T follicular helper cell (primary cell): ENCODE measurements at places on chromosomes 5 and 9.

DNA sequence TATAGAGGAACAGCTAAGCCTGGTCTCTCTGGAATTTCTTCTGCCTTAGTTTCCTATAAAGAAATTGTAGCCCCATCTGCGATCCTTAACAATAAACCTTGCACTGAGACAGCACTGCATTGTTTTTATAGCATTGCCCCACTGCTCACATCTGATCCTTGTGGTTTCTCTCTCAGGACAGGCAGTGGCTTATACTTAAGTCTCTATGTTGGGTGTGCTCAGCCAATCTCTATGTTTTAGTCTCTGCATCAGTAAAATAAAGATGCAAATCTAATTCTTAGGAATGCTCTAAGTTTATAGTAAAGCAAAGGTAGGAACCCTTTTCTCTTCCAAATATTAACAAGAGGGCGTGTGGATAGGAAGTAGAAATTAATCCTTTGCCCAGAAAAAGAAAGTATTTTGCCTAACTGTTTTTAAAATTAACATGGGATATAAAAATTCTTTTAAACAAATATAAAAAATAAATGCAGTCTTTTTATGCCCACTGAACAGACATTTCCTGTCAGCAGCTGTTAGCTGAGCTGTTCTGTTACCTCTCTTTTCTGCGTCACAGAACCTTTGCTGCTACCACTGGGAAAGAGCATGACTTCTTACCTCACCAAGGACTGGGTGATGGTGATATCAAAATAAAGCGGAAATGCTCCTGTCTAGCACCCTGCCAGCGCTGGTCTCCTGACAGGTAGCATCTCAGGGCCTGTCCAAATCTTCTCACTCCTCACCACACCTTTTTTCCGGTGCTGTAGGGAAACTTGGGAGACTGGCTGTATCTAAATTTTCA is 29.5 kb downstream of the MRPS27 start:
- no peak for DNase-seq

DNA sequence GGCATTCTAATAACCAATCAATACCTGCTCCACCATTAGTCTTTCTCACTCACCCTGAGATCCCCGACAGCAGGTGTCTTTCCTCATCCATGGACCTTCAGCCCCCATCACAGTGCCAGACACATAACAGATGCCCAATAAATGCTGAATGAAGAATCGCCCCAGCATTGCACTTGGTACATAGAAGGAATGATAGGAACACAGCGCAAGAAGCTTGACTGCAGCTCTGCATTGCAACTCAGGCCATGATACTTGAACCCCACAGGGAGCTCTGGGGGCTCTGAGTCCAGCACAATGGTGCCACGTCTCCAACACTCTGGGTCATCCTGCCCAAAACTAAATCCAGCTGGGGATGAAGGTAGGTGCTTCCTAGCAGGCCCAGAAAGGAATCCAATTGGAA is 355.0 kb upstream of the SLC30A5 start:
- no peak for DNase-seq

- no peak for DNase-seq
These were observed 365.6 kb downstream of the TAF11L14 start for GRCh38 chr5:17999858-18000257.

GRCh38 chr9:108003526-108003925 is 514.0 kb upstream of the KLF4 start:
- DNase-seq = no peak

- no peak for DNase-seq
These were observed 10.5 kb downstream of the GPBP1 start for GRCh38 chr5:57184322-57184721.

GRCh38 chr5:157076558-157076957 is 17.6 kb upstream of the HAVCR1 start:
- DNase-seq = no peak

GRCh38 chr9:99919930-99920329 is 13.5 kb downstream of the STX17 start:
- DNase-seq = no peak

- DNase-seq = no peak
These were observed 55.6 kb downstream of the SETX start for GRCh38 chr9:132299221-132299620.

- no peak for DNase-seq
These were observed 66.2 kb downstream of the MPDZ start for GRCh38 chr9:13213337-13213736.

- DNase-seq = no peak
These were observed 201.2 kb downstream of the TSSK1B start for GRCh38 chr5:113233606-113234005.

GRCh38 chr5:139835656-139836055 is 40.0 kb downstream of the PSD2 start:
- no peak for DNase-seq

DNA sequence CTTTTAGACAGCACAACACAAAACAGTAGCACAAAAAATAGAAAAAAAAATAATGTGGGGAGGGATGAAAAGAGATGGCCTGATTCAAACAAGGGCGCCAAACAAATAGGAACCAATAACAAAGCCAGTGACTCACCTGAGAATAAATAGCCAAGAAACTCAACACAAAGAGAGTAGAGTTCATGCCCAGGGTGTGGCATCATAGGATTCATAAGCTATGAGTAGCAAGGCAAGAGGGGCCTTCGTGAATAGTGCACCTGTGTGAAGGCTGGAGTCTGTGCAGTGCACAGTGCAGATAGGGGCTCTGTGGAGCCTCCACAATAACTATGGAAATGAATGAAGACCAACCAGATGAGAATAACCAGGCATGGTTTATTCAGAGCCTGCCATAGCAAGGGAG is 541.7 kb downstream of the SPOCK1 start:
- no peak for DNase-seq

DNA sequence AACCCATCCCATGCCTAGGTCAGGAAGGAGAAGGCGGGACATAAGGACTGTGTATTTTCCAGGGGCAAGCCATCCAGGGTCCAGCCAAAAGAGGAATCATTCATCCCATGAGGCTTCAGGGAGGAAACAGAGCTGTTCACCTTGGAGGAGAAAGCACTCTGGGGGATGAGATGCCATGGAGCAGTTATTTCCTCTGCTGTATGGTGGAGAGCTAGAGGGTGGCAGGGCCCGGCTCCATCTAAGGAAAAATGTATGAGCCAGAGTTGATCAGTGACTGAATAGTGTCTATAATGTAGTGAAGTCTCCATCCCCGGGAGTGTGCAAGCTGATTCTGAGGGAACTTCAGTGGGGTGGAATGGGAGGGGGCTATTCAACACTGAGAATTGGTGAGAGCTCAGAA is 8.0 kb downstream of the ENHO start:
- no peak for DNase-seq

- no peak for DNase-seq
These were observed 569.8 kb upstream of the ADAMTS16 start for GRCh38 chr5:4570047-4570995.

DNA sequence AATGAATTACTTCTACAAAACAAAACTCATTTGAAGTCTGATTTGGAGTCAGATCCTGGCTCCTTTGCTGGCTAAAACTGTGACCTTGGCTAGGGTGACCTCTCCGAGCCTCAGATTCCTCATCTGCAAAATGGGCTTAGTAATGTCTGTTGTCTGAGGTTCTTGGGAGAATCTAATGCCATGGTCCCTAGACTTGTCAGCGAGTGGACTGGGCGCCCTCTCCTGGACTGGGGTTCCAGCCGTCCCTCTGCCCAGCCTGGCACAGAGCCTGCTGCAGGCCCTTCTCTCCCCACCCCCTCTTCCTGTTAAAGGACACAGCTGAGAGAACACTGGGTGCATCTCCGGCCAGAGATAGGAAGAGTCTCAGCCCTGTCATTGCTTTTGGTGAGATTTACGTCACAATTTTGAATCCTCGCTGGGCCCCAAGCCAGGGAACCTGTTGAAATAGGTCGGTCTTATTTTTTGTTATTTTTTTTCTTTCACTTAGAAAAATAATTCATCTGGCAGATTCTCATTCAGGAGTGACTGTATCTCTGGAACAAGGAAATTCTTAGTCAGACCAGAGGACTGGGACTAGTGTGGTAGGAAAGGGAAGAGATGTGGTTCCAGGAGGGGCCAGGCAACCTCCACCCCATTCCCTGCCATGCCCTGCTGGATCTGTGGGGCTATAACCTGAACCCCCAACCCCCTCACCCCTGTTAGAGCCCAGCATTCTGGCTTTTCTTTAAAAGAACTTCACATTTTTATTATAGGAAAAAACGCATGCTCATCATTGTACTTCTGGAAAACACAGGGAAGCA is 48.2 kb upstream of the RPL26L1 start:
- DNase-seq = no peak

DNA sequence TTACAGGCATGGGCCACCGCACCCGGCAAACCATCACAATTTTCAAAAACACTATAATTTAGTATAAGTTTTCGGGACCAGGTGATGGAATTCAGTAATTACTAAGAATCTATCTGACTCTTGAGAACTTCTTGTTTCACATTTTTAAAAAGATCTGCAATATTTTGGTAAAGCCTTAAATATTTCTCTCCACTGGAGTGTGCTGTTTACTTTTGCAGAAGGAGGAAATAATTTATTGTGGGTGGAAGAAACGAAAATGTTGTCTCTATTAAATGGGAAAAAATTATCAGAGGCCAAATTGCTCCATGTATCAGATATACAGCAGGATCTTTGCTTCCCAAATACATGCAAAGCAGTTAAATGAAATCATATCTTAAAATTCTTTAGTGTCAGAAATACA is 566.8 kb upstream of the CYLC2 start:
- no peak for DNase-seq

DNA sequence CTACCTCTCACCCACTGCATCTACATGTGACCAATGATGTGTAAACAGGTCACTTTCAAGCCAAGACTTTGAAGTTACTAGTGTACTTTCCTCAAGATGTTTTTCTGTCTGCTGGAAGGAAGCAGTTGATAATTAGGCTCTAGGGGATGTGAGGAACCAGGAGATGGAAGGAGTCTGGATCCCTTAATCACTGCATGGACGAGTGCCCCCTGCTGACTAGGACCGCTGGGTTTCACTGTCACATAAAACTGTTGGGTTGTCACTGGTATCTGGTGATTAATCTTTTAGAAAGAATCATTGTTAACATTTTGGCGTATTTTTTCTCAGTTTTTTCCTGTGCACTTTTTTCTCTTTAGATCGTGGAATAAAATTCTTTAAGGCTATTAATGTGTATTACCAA is 79.5 kb downstream of the SREK1 start:
- no peak for DNase-seq

DNA sequence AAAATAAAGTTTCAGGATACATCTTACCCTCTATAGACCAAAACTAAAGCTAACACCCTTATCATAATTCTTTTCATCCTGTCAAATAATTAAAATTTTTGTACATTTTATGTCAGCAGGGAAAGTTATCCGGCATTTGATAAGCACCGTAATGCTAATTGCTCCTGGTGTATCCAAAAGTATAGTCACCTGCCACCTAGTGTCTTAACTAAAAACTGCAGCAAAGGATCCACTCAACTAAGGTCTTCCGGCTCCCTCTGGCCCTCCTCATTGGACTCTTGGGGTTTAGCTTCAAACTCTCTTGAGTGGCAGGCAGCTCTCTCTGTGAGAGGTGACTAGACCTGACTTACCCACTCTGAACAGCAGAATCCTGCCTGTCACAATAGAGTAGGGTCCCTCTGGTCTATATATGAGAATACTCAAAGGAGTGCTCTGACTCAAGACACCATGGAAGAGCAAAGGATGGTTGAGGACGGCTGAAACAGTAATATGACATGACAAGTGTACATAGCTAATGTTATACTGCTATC is 60.4 kb upstream of the CAST start:
- DNase-seq = peak; percentile 31

DNA sequence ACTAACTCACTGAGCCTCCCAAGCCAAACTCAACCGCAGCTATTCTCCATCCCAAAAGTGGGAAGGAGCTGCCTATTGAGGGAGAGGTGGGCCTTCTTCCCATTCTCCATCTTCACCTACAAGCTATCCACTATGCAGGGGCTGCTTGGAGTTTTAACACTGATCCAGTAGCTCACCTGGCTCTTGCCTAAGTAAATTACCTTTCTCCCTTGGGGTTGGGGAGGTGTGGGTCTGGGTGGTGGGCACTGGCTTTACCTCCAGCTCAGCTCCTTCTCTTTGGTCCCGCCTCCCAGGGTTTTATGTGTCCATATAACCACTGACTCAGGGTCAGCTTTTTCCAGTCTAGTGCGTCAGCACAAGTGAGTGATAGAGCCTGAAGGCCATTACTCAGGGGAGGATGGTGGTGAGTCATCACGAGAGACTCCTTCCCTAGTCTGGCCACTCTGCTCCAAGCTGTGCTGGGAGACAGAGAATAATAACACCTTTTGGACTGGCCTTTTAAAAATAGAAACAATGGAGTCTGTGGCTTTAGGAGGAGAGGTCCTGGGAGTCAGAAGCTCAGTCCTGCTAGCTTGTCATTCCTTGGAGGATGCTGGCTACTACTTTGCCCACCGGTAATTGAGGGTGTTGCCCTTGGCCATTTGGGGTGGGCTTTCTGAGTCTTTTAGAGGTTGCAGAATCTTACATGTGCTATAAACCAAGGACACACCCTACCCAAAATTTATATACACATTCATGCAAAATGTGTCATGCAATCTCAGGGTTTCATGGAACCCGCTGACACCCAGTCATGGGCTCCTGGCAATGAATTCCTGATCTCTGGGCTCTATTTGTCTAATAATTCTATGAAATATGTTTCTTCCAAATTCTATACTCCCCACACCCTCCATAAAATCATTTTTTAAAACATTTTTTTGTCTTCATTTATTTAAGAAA is 35.6 kb upstream of the ATP6V1G1 start:
- DNase-seq = no peak

DNA sequence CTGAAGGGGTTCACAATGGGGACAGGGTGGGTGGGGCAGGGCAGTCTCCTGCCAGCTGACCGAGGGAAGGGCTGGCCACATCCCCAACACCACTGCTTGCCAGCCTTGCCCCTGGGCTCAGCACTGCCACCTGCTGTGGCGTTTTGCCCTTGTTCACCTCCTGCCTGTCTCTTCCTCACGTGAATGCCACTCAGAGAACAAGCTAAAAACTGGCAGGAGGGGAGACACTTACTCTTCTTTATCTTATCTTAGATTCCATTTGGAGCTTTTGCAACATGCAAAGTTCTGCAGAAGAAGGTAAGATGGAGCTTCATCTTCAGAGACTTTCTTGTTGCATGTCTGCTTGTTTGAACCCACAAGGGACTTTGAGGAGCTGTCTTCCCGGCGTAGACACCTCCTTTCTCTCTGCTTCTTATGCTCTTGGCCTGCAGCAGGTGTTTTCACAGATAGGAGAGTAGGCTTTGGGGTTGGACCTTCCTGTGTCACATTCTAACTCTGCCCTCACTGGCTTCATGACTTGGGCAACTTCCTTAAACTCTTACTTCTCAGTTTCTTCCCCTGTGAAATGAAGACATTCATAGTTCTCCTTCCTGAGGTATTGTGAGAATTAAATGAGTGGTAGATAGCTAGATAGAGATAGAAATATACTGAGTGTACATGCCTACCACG is 4.1 kb downstream of the LRSAM1 start:
- no peak for DNase-seq

GRCh38 chr5:128551476-128551875 is 13.4 kb upstream of the FBN2 start:
- no peak for DNase-seq

- DNase-seq = peak; percentile 72
These were observed 52.4 kb downstream of the USP20 start for GRCh38 chr9:129887334-129888292.

GRCh38 chr5:149203921-149204441 is 62.7 kb downstream of the ABLIM3 start:
- DNase-seq = no peak

GRCh38 chr5:155082401-155082800 is 68.8 kb downstream of the KIF4B start:
- DNase-seq = no peak
